ENCODE measurements at places on chromosomes 6 and 20. TPM values are rescaled to one million over a fixed set of nuclear protein-coding genes. Genes with fewer than 3 reads are reported as not detected.

The HDGFL1 gene
- 0.43 TPM for polyA plus RNA-seq

The NOX3 gene
- polyA plus RNA-seq, result not detected

The WDR27 gene
- 71.8 TPM for polyA plus RNA-seq

The ADGRG6 gene
- not detected for polyA plus RNA-seq

The BRPF3 gene
- polyA plus RNA-seq, result 12.6 TPM

The SLC18B1 gene
- 32.0 TPM for polyA plus RNA-seq

The ADGB gene
- not detected for polyA plus RNA-seq

The CST3 gene
- polyA plus RNA-seq, result 110 TPM

The DPPA5 gene
- polyA plus RNA-seq, result not detected

The DUSP22 gene
- polyA plus RNA-seq, result 17.5 TPM

The ANKEF1 gene
- polyA plus RNA-seq, result 1.2 TPM

The ARFGAP1 gene
- 54.4 TPM for polyA plus RNA-seq

The ZNF311 gene
- polyA plus RNA-seq, result 7.5 TPM

The MLIP gene
- polyA plus RNA-seq, result not detected

The SMLR1 gene
- polyA plus RNA-seq, result not detected

The BTN3A1 gene
- polyA plus RNA-seq, result 4.0 TPM

The BMP2 gene
- 0.07 TPM for polyA plus RNA-seq

The CD24 gene
- 15.7 TPM for polyA plus RNA-seq

The RBM12 gene
- 57.9 TPM for polyA plus RNA-seq

The BMP6 gene
- polyA plus RNA-seq, result 0.22 TPM

The RHAG gene
- polyA plus RNA-seq, result 359 TPM

The GRM4 gene
- not detected for polyA plus RNA-seq

The PLCB4 gene
- 0.51 TPM for polyA plus RNA-seq

The SUMO4 gene
- polyA plus RNA-seq, result 0.27 TPM

The GABRR1 gene
- polyA plus RNA-seq, result 0.03 TPM

The TBC1D32 gene
- polyA plus RNA-seq, result 6.6 TPM

The ALDH5A1 gene
- 12.8 TPM for polyA plus RNA-seq

The BPIFB4 gene
- not detected for polyA plus RNA-seq

The PHF1 gene
- 60.8 TPM for polyA plus RNA-seq

The IMPG1 gene
- polyA plus RNA-seq, result not detected

The MEP1A gene
- not detected for polyA plus RNA-seq

The OPRM1 gene
- polyA plus RNA-seq, result not detected

The STX11 gene
- 0.29 TPM for polyA plus RNA-seq
